ENCODE measurements at places on chromosomes 7 and 10. TPM values are rescaled to one million over a fixed set of nuclear protein-coding genes. Genes with fewer than 3 reads are reported as not detected.

Gene LIPM
- total RNA-seq, result under 0.01 TPM

Gene SPAG6
- 2.6 TPM for total RNA-seq

Gene CRPPA
- 16.7 TPM for total RNA-seq

Gene OPN1SW
- total RNA-seq, result not detected

Gene CLDN4
- total RNA-seq, result not detected

Gene FBXO24
- 1.0 TPM for total RNA-seq

Gene C7orf57
- not detected for total RNA-seq

Gene HABP2
- under 0.01 TPM for total RNA-seq

Gene CLRN3
- total RNA-seq, result 0.52 TPM

Gene WNT2
- 3.1 TPM for total RNA-seq

Gene OR9A4
- total RNA-seq, result 0.52 TPM

Gene JAKMIP3
- total RNA-seq, result under 0.01 TPM

Gene NYAP1
- 3.1 TPM for total RNA-seq

Gene AKR1B15
- under 0.01 TPM for total RNA-seq

Gene GIMAP6
- total RNA-seq, result 15.7 TPM

Gene PALD1
- total RNA-seq, result 15.7 TPM

Gene ASB10
- 3.7 TPM for total RNA-seq

Gene MIOS
- total RNA-seq, result 35.5 TPM

Gene EPO
- not detected for total RNA-seq

Gene SPAM1
- not detected for total RNA-seq

Gene FAM221A
- 0.52 TPM for total RNA-seq

Gene LGI1
- total RNA-seq, result 9.4 TPM

Gene SPDYE11
- total RNA-seq, result not detected

Gene C10orf143
- total RNA-seq, result not detected

Gene GPR15LG
- not detected for total RNA-seq

Gene WNT8B
- total RNA-seq, result not detected

Measured in skeletal muscle tissue (tissue), 5 donors.